ENCODE measurements at places on chromosomes 16 and 17.

DNA sequence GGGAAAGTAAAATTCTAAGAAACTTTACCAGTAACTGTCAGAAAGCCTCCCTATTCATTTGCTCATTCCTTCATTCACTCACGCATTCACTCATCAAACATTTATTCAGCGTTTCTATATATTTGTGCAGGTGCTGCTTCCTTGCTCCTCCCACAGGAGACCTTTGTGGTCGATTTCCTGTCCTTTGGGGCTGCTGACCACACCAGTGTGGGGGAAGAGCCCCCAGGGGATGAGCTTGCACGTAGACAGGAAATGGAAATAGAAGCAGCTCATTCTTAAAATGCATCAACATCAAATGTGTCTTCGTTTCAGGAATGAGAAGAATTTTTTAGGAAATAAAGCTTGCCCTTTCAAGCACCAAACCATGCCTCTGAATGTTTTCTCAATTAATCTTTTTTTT lies 9.6 kb downstream of the PIK3R6 start:
- H3K4me1 ChIP-seq = peaks cover 58% of the 10 kb centered on the region
- peaks cover 3% of the 10 kb centered on the region for H3K36me3 ChIP-seq
- no peak overlapping the region for H3K4me3 ChIP-seq
- H3K27me3 ChIP-seq = no peaks in the 10 kb centered on the region

- DNase-seq = no peak
- H3K27me3 ChIP-seq = no peaks in the 10 kb centered on the region
- peaks cover 6% of the 10 kb centered on the region for H3K4me1 ChIP-seq
- no peak overlapping the region for H3K4me3 ChIP-seq
These were observed 128.4 kb upstream of the TNRC6C start for GRCh38 chr17:77829843-77830799.

GRCh38 chr17:83191388-83192160 lies 112.2 kb downstream of the METRNL start:
- H3K27me3 ChIP-seq = no peaks in the 10 kb centered on the region
- no peak overlapping the region for H3K4me3 ChIP-seq
- no peaks in the 10 kb centered on the region for H3K36me3 ChIP-seq

- H3K27ac ChIP-seq = no peak overlapping the region
- no peaks in the 10 kb centered on the region for H3K27me3 ChIP-seq
- no peaks in the 10 kb centered on the region for H3K4me1 ChIP-seq
- H3K4me3 ChIP-seq = no peak overlapping the region
- no peak for DNase-seq
- no peaks in the 10 kb centered on the region for H3K36me3 ChIP-seq
These were observed 131.9 kb upstream of the XYLT1 start for GRCh38 chr16:17602678-17603077.

DNA sequence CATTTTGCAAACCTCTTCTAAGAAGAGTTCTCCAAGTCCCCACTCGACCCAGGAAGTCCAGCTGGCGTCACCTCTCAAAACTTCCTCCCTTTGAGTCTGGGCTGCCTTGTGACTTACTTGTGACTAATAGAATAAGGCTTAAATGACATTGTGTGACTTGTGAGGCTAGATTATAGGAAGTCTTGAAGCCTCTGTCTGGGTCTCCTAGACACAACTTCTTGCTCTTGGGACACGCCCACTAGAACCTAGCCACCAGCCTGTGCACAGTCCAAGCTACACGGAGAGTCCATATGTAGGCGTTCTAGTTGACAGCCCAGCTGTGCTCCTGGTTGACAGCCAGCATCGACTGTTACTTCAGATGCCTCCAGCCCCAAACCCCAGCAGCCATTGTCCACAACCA lies 66.7 kb upstream of the TANC2 start:
- H3K27me3 ChIP-seq = no peaks in the 10 kb centered on the region
- no peaks in the 10 kb centered on the region for H3K4me1 ChIP-seq
- H3K4me3 ChIP-seq = no peak overlapping the region

- H3K27me3 ChIP-seq = no peaks in the 10 kb centered on the region
- no peak overlapping the region for H3K4me3 ChIP-seq
- no peak for DNase-seq
- peaks cover 69% of the 10 kb centered on the region for H3K4me1 ChIP-seq
These were observed 14.7 kb downstream of the CCR7 start for GRCh38 chr17:40550608-40551007.

DNA sequence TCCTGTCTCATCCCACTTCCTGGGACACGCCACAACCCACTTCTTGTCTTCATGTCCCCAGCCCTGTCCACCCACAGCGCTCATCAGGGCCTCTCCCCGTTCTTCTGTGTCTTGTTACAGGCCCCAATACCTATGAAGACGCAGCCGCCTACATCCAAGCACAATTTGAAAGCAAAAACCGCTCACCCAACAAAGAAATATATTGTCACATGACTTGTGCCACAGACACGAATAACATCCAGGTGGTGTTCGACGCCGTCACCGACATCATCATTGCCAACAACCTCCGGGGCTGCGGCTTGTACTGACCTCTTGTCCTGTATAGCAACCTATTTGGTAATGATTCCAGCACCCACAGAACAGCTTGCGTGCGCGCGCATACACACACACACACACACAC lies 70.6 kb downstream of the AMFR start:
- DNase-seq = no peak
- H3K4me1 ChIP-seq = no peaks in the 10 kb centered on the region
- no peak overlapping the region for H3K4me3 ChIP-seq
- no peaks in the 10 kb centered on the region for H3K27me3 ChIP-seq

- no peaks in the 10 kb centered on the region for H3K36me3 ChIP-seq
- H3K27me3 ChIP-seq = no peaks in the 10 kb centered on the region
These were observed 47.8 kb downstream of the BMERB1 start for GRCh38 chr16:15482068-15482747.

DNA sequence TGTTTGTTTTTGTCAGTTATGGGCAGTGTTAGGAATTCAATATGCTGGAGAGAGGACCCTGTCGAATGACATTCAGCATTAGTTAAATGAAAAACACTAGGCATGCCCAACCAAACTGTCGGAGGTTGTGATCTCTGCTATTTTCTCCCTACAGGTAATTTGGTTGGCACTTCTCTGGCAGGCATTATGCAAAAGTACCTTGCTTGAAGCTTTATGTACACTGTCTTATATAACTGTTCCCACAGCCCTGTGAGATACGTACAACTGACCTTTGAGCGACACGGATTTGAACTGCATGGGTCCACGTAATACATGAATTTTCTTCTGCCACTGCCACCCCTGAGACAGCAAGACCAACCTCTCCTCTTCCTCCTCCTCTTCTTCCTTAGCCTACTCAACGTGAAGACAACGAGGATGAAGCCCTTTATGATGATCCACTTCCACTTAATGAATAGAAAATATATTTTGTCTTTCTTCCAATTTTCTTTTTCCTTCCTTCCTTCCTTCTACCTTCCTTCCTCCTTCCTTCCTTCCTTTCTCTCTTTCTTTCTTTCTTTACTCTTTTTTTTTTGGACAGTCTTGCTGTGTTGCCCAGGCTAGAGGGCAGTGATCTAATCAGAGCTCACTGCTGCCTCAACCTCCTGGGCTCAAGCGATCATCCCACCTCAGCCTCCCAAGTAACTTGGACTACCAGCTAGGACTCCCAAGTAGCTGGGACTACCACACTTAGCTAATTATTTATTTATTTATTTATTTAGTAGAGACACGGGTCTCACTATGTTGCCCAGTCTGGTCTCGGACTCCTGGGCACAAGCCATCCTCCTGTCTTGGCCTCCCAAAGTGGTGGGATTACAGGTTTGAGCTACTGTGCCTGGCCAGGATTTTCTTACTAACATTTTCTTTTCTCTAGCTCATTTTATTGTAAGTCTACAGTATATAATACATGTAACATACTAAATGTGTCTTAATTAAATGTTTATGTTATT lies 77.3 kb downstream of the WIPI1 start:
- H3K4me3 ChIP-seq = no peak overlapping the region
- peaks cover 27% of the 10 kb centered on the region for H3K4me1 ChIP-seq
- no peaks in the 10 kb centered on the region for H3K36me3 ChIP-seq
- no peak for DNase-seq
- no peak overlapping the region for H3K27ac ChIP-seq
- H3K27me3 ChIP-seq = no peaks in the 10 kb centered on the region

DNA sequence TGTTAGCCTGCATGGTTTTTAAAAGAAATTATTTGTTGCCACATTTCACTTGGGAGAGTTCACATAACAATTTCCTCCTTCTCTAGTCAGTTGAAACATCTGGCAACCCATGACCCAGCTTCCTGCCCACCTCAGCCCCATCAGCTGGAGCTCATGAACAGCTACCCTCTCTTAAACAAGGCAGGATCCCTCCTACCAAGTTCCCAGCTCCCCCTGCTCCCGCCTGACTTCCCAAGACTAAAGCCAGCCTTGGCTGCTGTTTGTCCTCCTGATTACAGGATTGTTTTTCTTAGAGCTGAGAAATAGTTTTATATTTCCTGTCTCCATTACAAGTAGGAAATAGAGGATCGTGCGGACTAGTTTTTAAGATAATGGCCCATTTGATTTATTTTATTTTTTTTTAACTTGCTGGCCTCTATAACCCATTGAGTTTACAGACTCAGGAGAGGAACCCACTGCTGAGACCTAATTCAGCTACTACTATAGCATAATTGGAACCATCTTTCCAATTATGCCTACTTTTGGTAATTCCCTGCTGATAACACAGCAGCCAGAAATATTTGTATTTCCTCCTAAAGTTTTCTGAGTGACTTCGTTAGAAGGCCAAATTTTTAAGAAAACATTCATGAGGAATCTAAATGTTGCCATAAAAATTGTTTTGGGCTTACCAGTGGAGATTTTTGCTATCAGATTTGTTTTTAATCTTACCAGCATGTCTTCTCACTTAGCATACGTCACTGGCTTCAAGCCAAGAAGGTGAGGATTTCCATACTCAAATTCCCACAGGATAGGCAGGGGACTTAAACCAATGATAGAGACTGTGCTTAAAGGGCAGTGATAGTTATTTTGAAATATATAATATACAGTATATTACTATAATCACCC lies 90.0 kb downstream of the ELAC2 start:
- no peaks in the 10 kb centered on the region for H3K36me3 ChIP-seq
- no peak for DNase-seq
- H3K27ac ChIP-seq = no peak overlapping the region
- no peak overlapping the region for H3K4me3 ChIP-seq
- H3K27me3 ChIP-seq = no peaks in the 10 kb centered on the region

DNA sequence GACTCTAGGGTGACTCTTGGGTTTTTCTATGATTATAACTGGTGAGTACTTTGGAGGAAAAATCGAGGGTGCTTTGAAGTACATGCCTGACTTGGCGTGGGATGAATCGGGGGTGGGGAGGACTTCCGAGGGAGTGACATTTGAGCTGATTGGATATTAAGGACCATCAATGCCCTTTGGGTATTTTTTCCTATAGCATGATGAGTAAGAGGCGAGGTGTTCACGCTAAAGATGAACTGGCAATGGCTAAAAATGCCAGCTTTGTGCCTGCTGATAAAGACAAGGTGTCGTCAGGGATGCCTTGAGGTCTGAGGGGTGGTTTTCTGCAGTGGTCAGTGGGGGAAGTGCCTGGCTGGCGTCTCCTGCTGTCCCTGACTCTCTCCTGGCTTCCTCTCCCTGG lies 25.3 kb downstream of the USP43 start:
- H3K36me3 ChIP-seq = no peaks in the 10 kb centered on the region
- no peak for DNase-seq
- no peaks in the 10 kb centered on the region for H3K4me1 ChIP-seq
- no peak overlapping the region for H3K27ac ChIP-seq
- H3K4me3 ChIP-seq = no peak overlapping the region
- H3K27me3 ChIP-seq = no peaks in the 10 kb centered on the region

- no peak overlapping the region for H3K4me3 ChIP-seq
- DNase-seq = no peak
- H3K27me3 ChIP-seq = no peaks in the 10 kb centered on the region
These were observed 1308.4 kb downstream of the CDH8 start for GRCh38 chr16:60727851-60728250.

DNA sequence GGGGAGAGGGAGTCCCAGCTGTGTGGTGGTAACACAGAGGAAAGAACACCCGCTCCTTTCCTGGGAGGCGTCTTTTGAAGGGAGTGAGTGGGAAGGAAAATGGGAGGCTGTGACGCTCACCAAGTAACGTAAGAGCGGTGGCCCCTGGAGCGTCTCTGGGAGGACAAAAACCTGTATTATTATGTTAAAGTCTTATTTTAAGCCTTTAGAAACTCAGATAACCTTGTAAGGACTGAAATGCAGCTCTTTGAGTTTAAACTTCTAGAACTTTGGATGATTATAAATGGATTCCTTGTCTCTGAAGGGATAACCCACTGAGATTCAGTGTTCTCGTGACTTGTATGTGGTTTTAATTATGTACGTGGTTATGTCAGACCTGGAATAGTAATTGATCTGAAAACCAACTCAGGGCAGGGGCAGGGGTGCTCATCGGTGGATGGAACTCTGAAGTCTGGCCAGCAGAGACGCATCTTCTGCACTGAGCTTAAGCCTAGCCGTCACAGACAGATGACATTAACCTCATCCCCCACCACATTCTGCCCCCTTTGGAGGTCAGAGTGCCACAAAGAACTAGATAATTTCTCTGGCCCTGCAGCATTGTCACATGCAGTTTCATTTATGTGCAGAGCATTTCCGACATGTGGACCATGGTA lies 41.8 kb upstream of the SLC12A3 start:
- no peak overlapping the region for H3K4me3 ChIP-seq
- no peak for DNase-seq
- H3K36me3 ChIP-seq = peaks cover 41% of the 10 kb centered on the region
- H3K4me1 ChIP-seq = no peaks in the 10 kb centered on the region

- H3K27me3 ChIP-seq = no peaks in the 10 kb centered on the region
- H3K36me3 ChIP-seq = no peaks in the 10 kb centered on the region
- DNase-seq = no peak
- no peak overlapping the region for H3K27ac ChIP-seq
- H3K4me3 ChIP-seq = no peak overlapping the region
- peaks cover 16% of the 10 kb centered on the region for H3K4me1 ChIP-seq
These were observed 5.2 kb upstream of the ALDOA start for GRCh38 chr16:30060346-30060745.

DNA sequence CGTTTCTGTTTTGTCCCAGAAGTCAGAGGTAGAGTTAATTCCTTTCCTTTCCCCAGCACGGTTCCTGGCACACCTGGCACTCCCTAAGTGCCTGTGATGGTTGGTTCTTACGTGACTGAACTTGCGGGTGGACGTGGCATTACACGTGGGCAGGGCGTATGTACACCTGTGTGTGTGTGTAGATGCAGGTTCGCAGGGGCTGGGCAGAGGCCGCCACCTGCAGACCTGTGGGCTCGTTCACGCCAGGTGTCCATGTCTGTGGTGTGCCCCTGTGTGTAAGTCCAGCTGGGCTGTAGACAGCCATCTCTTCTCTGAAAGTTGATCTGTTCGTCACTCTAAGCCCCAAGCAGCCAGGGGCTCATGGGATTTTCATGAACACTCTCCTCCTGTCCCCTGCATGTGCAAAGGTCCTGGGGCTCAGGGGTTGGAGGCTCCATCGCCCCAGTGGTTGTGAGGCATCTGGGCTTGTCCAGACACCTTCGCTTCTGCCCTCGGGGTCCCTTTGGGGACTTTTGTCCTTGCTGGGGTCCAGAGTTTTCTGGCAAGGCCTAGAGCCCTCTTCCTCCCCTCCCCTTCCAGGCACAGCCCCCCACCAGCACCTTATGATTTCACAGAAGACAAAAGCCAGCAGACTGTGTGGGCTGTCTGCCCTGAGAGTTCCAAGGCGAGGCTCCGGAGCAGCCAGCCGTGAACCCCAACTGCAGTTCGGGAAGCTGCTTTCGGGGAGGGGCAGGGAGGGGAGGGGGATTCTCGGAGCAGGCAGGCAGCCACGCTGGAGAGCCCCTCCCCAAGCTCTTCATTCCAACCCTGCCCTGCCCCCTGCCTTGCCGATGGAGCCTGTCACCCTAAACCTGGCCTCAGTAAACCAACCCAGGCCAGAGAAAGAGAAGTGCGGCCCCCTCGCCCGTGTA lies 5.4 kb upstream of the FSCN2 start:
- H3K27ac ChIP-seq = no peak overlapping the region
- peaks cover 28% of the 10 kb centered on the region for H3K27me3 ChIP-seq
- DNase-seq = no peak
- no peak overlapping the region for H3K4me3 ChIP-seq
- H3K4me1 ChIP-seq = peaks cover 9% of the 10 kb centered on the region
- H3K36me3 ChIP-seq = no peaks in the 10 kb centered on the region

Data from thymus (tissue), 14 donors.